Peyer's patch (tissue), 4 donors: ENCODE measurements at places on chromosomes 1 and 21. TPM values are rescaled to one million over a fixed set of nuclear protein-coding genes. Genes with fewer than 3 reads are reported as not detected.

DMBX1 gene
- not detected for total RNA-seq

GSTM1 gene
- total RNA-seq: not detected

DENND2C gene
- total RNA-seq: 0.35 TPM

DNA sequence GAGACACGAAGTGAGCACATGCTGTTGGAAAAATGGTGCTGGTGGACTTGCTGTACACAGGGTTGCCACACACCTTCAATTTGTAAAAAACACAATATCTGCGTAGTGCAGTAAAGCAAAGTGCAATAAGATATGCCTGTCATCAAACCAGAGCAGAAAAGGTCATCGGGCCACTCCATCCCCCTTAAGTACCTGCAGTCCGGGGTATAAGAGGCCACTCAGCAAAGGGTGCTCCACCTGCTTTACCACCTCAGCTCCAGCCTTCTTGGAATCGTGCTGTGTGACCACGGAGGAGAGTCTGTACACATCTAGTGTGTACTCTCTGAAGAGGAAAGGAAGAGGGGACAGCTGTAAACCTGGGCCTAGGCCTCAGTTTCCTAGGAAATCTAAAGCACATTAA is 10.9 kb downstream of the YARS1 start:
- no peak overlapping the region for H3K27ac ChIP-seq
- H3K36me3 ChIP-seq: peaks cover 58% of the 10 kb centered on the region
- H3K4me3 ChIP-seq: no peak overlapping the region
- no peak for DNase-seq
- no peaks in the 10 kb centered on the region for H3K4me1 ChIP-seq

DNA sequence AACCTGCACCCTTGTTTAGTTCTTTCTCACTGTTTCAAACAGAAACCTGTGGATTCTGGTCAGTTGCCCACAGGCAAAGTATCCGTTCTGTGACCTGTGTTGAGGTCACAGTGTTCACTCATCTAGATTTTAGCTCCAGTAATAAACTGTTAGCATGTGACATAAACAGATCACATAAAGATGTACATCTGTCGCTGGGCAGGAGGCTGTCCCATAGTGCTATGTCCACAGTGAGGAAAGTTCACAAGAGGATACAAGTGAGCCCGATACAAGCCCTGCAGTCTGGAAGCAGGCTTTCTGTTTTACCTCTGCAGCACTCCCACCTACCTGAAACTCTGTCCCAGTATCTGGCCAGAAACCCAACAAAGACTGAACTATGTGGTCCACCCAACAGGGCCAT is 28.4 kb downstream of the LMX1A start:
- H3K4me1 ChIP-seq: no peaks in the 10 kb centered on the region
- DNase-seq: no peak
- no peak overlapping the region for H3K4me3 ChIP-seq
- no peak overlapping the region for H3K27ac ChIP-seq
- H3K27me3 ChIP-seq: no peaks in the 10 kb centered on the region
- H3K36me3 ChIP-seq: no peaks in the 10 kb centered on the region

DNA sequence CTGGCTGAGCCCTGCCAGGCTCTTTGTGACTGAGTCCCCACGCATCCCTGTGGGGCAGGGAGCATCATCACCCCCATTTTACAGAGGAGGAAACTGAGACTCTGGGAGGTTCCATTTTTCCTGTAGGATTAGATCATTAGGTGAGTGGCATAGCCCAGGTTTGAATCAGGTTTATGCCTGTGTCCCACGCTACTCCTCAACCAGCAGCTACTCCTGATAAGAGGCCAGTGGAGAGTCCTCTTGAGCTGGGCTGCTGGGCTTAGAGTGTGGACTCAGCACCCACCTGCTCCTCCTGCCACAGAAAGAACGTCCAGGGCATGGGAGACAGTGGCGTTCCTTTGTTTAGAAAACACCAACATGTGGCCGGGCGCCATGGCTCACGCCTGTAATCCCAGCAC is 30.7 kb downstream of the TNFRSF1B start:
- H3K4me1 ChIP-seq: no peaks in the 10 kb centered on the region
- no peaks in the 10 kb centered on the region for H3K27me3 ChIP-seq
- no peaks in the 10 kb centered on the region for H3K36me3 ChIP-seq
- DNase-seq: no peak
- H3K4me3 ChIP-seq: no peak overlapping the region
- no peak overlapping the region for H3K27ac ChIP-seq

GRCh38 chr1:147723691-147724323 is 36.6 kb downstream of the GJA5 start:
- H3K27ac ChIP-seq: no peak overlapping the region
- H3K4me3 ChIP-seq: no peak overlapping the region
- DNase-seq: peak; percentile 54
- no peaks in the 10 kb centered on the region for H3K27me3 ChIP-seq
- H3K36me3 ChIP-seq: no peaks in the 10 kb centered on the region
